ENCODE measurements at places on chromosomes 12 and 14. TPM values are rescaled to one million over a fixed set of nuclear protein-coding genes. Genes with fewer than 3 reads are reported as not detected.

SMCO2 gene
- total RNA-seq, result not detected

FAIM2 gene
- 0.98 TPM for total RNA-seq

NTF3 gene
- 8.6 TPM for total RNA-seq

SYNDIG1L gene
- not detected for total RNA-seq

HCAR1 gene
- total RNA-seq, result 1.3 TPM

RNFT2 gene
- total RNA-seq, result 2.4 TPM

NFE2 gene
- 0.39 TPM for total RNA-seq

PTHLH gene
- 0.88 TPM for total RNA-seq

- no peak for DNase-seq
Observed at GRCh38 chr12:31491241-31491794, 99.6 kb downstream of the DENND5B start.

DNA sequence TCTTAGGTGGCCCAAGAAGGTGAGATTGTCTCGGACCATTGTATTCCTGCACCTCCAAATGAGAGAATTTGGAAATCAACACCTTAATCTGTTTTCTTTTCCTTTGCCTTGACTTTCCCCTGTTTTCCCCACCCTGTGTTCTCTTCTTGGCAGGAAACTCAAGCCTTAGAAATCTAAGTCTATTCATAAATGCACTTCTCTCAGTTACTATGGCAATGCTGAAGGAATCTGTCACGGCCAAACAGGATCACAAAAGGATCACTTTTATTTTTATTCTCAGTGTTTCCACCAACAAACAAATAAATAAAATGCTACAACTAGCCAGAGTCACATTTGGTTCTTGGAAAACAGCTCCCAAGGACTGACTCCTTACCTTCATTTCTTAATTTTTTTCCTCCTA is 270.5 kb downstream of the BCAT1 start:
- DNase-seq, result no peak

DNA sequence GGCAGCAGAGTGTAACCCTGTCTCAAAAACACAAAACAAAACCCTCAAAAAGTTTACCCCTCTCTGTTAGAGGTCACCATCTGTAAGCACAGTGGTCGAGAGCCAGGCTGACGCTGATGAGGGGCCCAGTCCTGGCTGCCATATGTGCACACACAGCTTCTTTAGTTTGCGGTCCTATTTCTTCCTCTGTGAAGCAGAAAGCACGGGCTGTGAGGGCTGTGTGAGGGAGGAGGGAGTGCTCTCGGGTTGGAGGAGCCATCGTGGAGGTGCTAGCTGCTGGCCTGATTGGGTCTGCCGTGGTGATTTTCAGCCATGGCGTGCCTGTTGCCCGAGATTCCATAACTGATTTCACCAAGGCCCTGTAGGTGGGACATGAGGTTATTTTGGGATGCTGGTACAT is 3.5 kb downstream of the ULK1 start:
- DNase-seq, result no peak

- DNase-seq, result peak; percentile 92
Observed at GRCh38 chr12:115375186-115375991, 691.4 kb upstream of the TBX3 start.

DNA sequence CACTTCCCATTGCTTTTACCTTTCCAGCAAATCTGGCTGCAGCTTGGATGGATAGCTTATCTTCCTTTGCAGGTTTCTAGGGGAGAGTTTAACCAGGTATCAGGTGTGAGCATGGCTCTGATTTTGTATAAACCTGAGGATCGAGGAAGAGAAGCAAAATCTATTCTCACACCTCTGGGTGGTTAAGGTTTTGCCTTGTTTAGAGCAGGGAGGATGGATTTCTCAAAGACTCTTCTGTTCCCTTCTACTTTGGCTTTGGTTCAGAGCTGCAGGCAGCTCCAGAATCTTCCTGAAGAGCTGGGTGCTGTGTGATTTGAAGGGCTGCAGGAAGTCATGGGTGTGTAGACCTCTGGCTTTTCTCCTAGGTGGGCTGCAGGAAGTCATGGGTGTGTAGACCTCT is 1.7 kb downstream of the JDP2 start:
- DNase-seq, result no peak

GRCh38 chr14:35235840-35236239 is 56.3 kb upstream of the PSMA6 start:
- no peak for DNase-seq

GRCh38 chr14:31942166-31942841 is 134.8 kb upstream of the ARHGAP5 start:
- DNase-seq, result no peak

DNA sequence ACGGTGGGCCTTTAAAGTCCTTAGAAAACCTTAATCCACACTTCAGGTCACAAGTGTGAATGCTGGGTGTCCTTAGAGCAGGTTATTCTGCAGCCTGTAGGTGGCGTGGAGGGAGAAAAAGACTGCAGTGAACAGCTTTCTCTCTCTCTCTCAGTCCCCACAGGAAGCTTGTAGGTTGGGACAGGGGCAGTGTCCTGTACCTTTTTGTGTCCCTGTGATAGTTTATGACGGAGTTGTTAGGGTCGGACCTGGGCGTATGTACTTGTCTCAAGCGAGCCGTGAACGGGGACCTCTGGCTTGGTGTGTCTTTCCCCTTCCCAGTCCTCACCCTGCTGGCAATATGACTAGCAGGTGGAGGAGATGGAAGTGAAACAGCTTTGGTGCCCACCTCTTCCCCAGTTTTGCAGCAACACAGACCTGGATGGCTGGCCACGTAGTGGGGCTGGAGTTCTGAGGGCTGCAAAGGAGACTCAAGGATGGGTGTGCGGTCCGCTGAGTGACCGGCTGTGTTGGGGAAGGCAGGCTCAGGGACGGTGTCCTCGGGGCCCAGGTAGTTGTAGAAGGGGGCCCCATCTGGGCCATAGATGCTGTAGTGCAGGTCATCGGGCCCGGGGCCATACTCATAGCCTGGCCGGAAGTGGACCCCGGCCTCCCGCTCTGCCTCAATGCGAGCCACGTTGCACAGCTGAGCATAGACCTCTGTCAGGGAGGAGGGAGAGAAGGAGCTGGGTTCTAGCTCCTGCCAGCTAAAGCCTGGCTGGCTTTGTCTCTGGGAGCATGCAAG is 8.9 kb downstream of the ISCA2 start:
- DNase-seq, result peak; percentile 33

- DNase-seq, result peak; percentile 51
Observed at GRCh38 chr12:57181561-57182155, 34.2 kb upstream of the LRP1-AS start.

GRCh38 chr12:807041-807735 is 54.8 kb downstream of the WNK1 start:
- DNase-seq, result no peak

- DNase-seq, result no peak
Observed at GRCh38 chr14:69674546-69675244, 63.3 kb downstream of the SUSD6 start.

DNA sequence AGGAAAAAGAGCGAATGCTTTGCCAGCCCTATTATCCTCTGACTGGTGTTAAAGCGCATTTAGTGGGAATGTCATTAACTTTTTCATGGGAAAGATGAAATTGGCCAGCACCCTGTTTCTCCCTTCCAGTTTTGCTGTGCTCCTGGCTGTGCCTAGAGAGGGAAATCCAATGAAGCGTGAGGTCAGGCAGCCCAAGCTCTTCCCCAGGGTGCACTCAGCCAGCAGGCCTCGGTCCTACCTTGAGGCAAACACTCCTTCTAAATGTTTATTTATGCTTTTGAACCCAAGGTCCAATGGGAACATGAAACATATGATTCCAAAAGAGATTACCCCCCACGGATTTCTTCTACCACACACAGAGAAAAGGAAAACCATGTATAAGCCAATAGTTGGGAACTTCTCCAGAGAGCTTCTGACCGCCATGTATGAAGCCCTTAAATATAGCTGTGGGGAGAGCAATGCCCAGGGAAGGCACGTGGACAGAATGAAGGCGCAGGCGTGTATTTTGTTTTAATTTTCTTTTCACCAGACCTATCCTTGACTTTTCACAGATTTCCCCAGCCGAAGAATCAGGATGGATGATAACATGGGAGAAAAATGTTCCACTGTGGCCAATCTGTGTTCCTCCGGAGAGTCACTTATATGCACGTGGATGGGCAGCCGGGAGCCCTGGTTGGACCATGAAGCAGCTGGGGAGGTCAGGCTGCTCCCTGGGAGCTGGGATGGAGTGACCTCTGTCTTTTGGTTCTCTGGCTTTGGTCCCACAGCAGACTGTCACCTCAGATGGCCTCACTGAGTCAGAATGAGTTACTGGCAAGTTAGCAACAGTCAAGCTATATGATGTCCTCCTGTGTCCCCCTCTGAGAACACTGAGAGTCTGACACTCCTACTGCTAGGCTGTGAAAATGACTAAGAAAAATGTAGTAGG is 37.3 kb downstream of the GPR135 start:
- DNase-seq, result peak; percentile 88

GRCh38 chr12:60230056-60230455 is 634.2 kb downstream of the SLC16A7 start:
- DNase-seq, result no peak

GRCh38 chr14:73576391-73576790 is 7.4 kb downstream of the ACOT2 start:
- peak; percentile 42 for DNase-seq

GRCh38 chr14:71261206-71261605 is 353.9 kb downstream of the PCNX1 start:
- peak; percentile 23 for DNase-seq

GRCh38 chr14:27634056-27634970 is 1036.5 kb upstream of the NOVA1 start:
- DNase-seq, result no peak

DNA sequence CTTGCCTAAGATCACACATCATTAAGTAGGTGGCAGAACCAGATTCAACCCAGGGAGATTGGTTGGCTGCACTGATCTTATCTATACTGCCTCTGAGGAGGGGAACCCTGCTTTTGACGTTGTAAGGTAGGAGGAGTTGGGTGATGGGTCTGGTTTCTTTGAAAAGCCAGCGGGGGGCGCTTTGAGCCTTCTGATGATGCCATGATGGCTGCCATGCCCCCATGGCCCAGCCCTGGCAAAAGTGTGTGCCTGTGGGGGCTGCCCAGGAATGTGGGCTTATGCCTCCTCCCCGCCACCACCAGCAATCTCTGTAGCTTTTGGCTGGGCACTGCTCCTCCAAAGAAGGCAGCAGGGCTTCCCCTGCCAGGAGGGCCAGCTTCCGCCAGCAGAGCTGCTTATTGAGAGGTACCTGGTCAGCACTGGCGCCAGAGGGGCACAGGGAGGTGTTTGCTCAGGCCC is 224.3 kb downstream of the SLC41A2 start:
- DNase-seq, result no peak

GRCh38 chr12:16349131-16349460 is 1.7 kb downstream of the MGST1 start:
- peak; percentile 81 for DNase-seq

- no peak for DNase-seq
Observed at GRCh38 chr14:33364466-33364865, 425.8 kb downstream of the NPAS3 start.

GRCh38 chr12:100138803-100139098 is 3.9 kb downstream of the BLTP3B start:
- DNase-seq, result no peak

DNA sequence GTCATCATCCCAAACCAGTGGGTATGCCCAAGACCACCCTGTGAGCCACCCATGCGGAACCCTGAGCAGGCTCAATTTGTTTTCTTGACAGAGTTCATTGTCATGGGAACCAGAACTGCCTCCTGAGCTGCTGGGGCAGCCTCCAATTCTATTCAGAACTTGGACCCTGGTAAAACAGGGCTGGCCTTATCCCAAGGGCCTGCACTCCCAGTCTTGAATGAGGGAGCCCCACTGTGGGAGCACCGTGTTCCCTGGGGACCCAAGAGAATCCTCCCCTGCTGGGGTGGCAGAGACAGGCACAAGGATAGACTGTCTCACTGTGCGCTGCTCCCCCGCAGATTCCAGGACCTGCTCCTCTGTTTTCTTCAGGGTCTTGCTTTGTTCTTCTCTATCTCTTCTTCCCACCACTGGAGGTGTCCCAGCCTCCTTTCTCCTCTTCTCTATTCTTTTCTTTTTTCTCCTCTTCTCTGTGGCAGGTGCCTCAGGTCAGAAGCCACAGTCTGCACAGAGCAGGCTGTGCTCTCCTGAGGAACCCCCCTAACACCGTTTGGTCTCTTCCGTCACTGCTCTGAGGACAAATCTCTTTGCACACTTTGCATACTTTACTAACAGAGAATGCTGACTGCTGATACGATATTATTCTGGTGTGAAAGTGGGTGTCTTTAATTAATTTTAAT is 31.2 kb upstream of the CHPT1 start:
- DNase-seq, result no peak

- no peak for DNase-seq
Observed at GRCh38 chr12:25960961-25961360, 2.5 kb downstream of the RASSF8 start.

DNA sequence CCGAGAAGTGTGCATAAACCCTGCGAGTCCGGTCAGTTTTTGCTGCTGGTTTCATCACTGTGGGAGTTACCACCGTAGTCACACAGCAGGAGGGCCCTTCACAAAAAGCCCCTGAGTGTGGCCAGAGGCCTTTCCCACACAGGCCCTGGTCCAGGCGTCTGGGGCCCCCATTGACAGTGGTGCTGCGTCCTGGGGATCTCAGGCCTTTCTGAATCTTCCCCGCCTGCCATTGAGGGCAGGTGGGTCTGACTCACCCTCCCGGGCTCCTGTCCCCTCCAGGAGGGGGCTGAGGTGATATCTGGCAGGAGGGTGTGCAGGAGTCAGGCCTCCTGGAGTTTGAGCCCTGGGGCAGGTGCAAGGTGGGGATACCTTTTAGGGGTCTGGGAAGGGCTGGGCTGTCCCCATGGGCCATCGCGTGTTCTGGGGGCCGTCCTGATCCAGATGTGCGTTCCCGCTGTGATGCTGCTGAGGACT is 358.5 kb downstream of the TMEM121 start:
- no peak for DNase-seq

DNA sequence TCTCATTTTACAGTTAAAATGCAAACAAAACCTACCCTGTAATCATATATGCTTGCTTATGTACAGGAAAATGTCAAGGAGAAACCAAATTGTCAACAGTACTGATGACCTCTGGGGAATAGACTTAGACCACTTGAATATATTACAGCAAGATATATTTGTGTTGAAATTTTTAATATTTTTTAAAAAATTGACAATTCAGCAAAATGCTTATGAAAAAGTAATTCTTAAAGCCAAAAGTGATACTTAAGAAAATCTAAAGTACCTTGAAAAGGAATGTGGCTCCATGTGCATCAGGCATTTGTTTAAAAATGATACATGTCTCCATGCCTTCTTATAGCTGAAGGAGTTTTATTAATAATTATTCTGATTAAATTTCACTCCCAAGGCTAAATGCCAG is 49.2 kb downstream of the PTPN21 start:
- no peak for DNase-seq

- DNase-seq, result peak; percentile 72
Observed at GRCh38 chr14:80388980-80389711, 177.8 kb upstream of the DIO2 start.

DNA sequence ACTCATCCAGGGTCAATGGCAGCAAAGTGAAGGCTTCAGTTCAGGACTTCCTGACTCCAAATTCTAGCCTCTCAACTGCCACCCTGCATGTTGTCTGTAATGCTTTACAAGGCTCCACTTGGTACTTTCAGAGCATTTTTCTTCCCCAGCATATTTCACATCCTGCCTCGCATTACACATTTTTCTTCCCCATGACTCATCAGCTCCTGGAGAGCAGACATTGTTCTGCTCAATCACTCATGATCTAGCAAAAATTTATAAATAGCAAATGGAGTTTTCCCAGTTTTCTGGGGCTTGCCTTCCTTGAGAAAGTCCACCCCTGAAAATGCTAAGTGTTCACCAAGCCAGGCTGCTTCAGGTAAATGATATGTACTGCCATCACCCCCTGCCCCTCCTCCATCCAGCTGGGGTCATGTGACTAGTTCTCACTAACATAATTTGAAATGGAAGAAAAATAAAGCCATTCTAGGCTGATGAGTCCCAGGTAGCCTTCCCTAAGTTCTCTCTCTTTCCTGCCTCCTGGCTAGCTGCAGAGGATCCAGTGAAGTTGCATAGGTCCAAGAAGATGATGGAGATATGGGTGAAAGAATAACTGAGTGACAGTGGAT is 69.4 kb downstream of the ARMH4 start:
- DNase-seq, result peak; percentile 81
